ENCODE measurements at places on chromosomes 3 and 15.

GRCh38 chr15:28260722-28261121 is 61.3 kb downstream of the HERC2 start:
- no peak for DNase-seq

- no peak for DNase-seq
Observed at GRCh38 chr15:72058585-72058984, 59.4 kb downstream of the MYO9A start.

- no peak for DNase-seq
Observed at GRCh38 chr3:65436580-65436979, 602.1 kb downstream of the MAGI1 start.

DNA sequence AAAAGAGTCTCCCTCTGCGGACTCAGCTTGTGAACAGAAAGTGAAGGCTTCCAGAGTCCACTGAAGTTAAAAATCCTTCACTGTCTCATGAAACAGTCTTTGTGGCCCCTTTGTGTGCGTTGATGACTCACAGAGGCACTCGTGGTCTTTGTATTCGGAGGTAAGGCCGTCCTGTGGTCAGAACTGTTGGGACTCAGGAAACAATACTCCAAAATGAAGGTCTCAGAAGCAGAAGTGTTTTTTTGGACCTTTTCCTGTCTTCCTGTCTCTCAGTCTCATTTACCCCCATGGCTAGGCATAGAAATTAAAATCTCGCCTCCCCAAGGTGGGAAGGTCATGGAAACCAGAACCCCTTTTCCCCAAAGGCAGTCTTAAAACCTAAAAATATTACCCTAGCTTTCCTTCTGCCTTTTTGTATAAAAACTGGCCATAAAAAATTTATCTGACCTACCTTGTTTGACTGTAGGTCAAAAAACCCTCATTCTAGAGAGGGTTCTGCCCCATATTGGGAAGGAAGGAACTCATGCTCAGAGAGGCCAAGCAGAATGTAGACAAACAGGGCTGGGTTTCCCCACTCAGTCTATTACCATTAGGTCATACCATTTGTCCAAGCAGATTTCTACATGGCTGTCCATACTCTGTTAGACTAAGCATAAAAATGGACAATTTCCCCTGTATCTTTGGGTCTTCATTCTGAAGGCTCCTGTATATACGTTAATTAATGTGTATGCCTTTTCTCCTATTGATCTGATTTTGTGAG is 19.1 kb upstream of the EPB42 start:
- DNase-seq: no peak

DNA sequence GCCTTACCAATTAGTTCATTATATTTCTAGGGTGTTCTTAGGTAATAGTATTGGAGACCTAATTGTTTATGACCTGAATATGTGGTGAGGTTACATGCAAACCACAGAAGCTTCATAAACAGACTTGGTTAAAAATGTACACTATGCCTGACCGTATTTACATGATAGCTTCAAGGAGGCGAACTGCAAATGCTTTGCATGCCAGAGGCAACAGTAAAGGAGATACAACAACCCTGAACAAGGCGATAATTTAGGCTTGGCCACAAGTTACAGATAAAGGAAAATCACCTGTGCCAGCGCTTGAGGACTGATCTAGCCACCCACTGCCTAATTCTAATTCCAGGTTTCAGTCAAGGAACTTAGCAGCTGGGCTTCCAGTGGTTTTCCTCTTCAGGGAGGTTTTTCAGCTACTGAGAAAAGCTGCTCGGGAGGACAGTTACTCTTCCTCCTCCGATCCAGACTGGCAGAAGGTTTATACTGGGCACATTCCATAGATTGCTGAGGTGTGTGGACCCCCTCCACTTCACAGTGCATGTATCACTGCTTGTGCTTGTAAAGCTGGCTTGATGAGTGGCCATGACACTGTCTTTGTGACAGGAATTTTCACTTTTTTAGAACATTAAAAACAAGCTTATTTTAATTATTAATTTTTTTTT is 95.6 kb downstream of the DHX36 start:
- no peak for DNase-seq

DNA sequence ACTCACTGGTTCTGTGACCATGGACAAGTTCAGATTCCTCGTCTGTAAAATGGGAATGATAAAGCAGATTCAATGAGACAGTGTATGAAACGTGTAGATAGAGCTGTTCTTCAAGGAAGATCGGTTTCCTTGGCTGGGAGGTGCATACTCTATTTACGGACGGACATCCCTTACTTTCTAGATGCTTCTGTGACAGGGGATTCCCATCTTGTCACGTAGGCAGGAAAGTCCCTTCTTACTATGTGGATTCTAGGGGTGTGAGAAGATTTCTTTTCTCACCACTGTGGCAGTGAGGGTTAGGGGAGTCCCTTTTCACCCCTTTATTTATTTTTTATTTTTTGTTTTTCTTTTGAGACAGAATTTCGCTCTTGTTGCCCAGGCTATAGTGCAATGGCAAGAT is 180.9 kb upstream of the TBL1XR1 start:
- no peak for DNase-seq

GRCh38 chr3:10985181-10985580 is 7.4 kb upstream of the SLC6A1 start:
- no peak for DNase-seq

DNA sequence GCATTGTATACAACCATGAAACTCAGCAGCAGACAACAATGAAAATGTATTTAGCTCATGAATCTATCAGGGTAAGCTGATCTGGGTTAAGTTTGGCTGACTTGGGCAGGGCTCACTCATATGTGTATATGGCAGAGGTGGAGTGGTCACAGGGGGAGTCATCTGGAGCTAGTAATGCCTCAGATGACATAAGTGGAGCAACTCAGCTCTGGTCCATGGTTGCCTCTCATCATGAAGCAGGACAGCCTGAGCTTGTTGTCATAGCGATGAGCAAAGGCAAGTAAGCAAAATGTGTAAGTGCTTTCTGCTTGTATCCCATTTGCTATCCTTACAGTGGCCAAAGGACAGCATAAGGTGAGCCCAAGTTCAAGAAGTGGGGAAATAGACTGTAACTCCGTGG is 64.5 kb downstream of the ALCAM start:
- no peak for DNase-seq

DNA sequence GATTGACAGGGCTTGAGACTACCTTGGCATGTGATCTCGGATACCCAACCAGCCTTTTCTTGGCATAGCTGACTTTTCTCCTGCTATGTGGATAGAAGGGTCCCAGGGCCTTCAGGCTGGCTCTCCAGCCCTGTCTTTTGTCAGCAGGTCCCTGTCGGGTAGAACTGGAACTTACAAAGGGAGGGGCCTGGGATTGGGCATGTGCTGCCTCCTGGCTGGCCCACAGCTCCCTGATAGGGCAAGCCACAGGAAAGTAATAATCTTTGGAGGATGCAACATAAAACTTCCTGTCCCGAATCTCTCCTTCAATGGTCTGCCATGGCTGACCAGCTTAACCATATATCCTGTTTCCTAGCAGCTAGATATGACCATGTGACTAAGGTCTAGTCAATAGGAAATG is 89.1 kb downstream of the ABHD5 start:
- no peak for DNase-seq

GRCh38 chr3:10978956-10979355 is 13.6 kb upstream of the SLC6A1 start:
- DNase-seq: no peak

GRCh38 chr3:16520970-16521881 is 7.7 kb upstream of the RFTN1 start:
- DNase-seq: no peak

DNA sequence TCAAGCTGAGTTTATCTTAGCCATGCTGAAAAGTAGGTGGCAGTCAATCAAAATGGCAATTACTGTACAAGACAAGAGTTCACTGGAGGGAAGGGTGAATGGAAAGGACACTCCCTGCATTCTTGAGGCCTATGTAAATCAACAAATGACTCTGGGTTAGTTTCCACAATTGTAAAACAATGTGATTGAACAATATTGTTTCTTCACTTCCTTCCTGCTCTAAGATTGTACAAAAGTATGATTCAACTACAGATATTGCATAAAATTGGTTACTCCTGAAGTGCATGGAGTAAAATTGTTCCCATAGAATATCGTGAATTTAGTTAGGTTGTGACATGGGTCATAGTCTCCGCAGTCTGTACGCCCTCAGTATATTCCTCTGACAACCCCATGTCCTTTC is 277.6 kb downstream of the LPP start:
- no peak for DNase-seq

DNA sequence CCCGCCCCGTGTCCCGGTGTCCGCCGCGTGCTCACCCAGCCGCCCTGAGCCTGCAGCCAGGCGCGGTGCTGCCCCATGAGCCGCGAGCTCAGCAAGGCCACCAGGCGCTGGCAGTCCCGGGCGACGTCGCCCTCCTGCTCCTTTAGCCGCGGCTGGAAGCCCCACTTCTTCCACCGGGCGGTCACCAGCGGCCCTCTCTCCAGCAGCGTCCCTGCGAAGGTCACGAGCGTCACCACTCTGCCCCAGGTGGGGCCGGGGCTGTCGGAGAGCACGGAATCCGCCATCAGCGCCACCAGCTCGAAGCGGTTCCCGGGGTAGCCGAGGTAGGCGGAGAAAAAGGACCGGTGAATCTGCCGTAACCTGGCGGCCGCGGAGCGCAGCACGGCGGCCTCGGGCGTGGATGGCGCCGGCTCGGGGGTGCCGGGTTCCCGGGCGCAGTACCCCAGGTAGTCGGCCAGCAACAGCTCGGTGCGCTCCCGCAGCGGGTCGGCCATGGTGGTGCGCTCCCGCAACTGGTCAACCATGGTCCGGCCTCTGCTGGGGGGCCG is 298 bp downstream of the BCL2L10 start:
- peak; percentile 19 for DNase-seq

DNA sequence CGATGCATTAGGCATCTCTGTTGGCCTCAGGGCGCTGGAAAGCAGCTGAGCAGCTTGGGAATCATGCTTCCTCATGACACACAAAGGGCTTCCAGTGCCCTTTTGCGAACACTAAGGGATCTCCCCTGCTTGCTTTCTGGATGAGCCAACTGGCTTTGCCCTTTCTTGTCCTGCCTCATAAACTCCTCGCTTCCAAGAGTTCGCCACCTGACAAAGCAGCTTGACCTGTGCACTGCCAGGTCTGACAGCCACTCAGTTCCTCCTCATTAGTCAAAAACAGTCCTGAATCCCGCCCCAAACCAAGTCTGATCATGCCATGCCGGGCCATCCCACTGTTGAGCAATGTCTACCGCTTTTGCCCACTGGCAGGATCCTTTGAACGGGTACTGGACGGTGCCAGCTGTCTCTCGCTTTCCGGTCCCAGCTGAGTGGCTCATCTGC is 265.4 kb upstream of the LYSMD4 start:
- DNase-seq: no peak

DNA sequence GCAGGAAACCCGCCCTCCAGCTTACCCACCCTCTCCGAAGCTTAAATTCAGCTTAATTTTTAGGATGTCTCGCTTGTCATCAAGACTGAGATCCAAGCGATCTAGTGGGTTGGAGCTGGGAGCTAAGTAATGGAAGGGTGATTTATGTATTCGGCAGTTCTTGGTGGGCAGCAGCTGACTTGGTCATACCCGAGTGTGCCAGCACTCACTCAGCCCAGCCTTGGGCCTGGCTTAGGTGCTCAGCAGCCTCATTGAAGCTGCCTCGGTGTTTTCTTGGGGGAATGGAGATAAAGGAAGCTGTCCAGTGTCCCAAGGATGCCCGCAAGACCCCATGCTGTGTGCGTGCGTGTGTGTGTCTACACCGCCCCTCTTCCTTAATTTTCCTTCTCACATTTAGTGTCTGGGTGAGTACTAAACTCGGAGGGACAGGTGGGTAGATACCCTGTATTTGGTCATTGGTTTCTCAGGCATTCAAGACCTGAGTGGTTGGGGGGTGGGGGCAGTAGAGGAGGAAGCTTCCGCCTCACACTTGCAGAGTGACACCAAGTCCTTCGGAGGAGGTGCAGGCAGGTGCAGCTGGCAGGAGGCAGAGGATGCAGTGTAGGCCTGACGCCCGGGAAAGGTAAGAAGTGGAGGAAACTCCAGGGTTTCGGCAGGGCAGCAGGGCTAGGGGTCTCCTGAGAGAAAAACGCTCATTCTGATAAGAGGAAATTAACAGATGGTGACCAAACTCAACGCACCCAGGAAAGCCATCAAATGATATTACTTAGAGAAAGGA is 92.8 kb downstream of the PCSK6 start:
- no peak for DNase-seq

DNA sequence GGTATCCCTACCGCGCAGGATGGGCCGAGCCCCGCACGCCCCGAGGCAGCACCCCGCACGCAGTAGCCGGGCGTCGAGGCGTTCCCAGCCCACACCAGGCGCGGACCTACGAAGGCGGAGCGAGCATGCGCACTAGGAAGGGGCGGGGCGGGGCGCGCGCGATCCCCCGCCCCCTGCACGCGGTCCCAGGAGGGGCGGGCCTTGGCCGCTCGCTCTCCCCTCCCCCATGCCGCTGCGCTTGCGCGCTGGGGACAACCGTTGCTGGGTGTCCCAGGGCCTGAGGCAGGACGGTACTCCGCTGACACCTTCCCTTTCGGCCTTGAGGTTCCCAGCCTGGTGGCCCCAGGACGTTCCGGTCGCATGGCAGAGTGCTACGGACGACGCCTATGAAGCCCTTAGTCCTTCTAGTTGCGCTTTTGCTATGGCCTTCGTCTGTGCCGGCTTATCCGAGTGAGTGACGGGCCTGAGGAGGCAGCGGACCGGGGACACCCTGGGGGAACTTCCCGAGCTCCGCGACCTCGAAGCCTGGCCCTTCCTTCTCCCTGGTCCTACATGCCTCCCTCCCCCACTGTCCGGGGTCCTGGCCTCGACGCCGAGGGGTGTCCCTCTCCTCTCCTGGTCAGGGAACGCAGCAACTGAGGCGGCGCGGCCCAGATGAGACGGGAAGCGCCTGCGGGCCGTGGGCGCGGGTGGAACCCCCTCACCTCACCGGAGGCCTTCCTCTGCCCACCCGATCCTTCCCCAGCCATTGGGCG is at the start of gene SPESP1:
TSS of gene SPESP1 (plus strand) at position 258 of the 755 bp plus-strand sequence. CDS start at position 387, 129 bp downstream.
- DNase-seq: peak; percentile 2

DNA sequence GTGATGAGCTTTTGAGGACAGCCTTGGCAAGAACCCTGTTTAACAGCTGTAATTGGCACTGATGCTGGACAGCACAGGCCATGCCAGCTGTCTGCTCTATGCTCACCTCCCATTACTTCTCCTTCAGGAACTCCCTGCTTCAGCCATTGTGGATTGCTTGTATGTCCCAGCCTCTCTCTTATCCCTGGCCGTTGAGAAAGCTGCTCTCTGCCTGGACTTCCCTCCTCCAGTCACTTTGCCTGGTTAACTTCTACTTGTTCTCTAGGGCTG is 444.5 kb downstream of the EPHB1 start:
- no peak for DNase-seq

DNA sequence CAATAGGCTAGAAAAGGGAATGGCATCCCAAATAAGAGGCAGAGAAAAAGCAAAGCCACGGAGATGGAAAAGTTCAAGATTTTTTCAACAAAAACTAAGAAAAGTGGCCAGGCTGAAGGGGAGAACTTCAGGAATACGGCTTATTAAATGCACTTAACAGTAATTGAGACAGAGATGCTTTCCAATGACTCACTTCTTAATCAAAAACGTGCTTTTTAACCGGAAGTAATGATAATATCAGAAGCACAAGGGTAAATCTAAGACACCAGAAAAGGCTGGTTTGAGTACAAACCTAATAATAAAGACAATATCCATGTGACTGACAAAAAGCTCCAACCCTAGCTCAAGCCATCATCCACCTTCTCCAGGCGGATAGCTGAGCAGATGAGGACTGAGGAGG is 24.8 kb upstream of the ACTC1 start:
- DNase-seq: no peak

- DNase-seq: no peak
Observed at GRCh38 chr3:173748105-173748504, 350.6 kb downstream of the NLGN1 start.

Measured in CD4-positive, alpha-beta T cell treated with Interleukin-6 at 100 ng/mL for 8 hours (primary cell).